Muscle of back (tissue), 13 donors: ENCODE measurements at places on chromosomes 11 and 22. TPM values are rescaled to one million over a fixed set of nuclear protein-coding genes. Genes with fewer than 3 reads are reported as not detected.
A peak's percentile ranks its signal among the peaks of the same experiment; 100 is the strongest.

GRCh38 chr22:19717691-19718455 lies 3.6 kb downstream of the SEPTIN5 start:
- DNase-seq, result peak; percentile 66

- no peak for DNase-seq
Measured at GRCh38 chr11:29606330-29607031, 410.3 kb downstream of the KCNA4 start.

DNA sequence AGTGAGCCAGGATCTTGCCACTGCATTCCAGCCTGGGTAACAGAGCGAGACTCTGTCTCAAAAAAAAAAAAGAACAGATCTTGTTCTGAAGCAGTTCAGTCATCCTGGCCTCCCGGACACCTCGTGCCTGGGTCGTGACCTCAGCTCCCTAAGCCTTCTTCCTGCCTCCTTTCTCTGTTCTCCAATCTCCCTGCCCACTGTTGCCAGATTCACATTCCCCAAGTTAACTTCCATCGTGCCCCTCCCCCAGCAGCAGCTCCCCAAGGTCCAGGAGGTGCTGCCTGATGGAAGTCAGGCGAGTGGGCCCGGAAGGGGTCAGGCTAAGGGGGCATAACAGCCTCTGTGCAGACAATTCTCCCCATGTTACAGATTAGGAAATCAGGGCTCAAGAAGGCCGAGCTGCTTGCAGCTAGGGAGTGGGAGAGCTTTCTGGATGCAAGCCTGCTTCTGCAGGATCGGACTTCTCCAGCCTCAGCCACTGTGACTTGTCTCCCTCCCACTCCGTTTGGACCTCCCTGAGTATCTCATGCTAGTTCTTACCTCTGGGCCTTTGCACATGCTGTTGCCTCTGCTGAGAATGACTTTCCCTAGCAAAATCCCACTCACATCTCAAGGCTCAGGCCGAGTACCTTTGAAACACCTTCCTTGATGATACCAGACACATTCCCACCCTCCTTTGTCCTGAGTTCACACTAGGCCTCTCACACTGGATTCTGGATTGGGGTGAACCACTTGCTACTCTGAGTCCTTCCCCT lies 14.3 kb upstream of the TMEM184B start:
- no peak for DNase-seq

B3GAT1 gene
- polyA plus RNA-seq, result 0.22 TPM

- DNase-seq, result no peak
Measured at GRCh38 chr22:47698906-47699305, 936.5 kb downstream of the TBC1D22A start.

POU2AF2 gene
- polyA plus RNA-seq, result not detected

- no peak for DNase-seq
Measured at GRCh38 chr11:79335681-79336080, 105.1 kb downstream of the TENM4 start.

NNMT gene
- 58.3 TPM for polyA plus RNA-seq

- no peak for DNase-seq
Measured at GRCh38 chr11:72582206-72583176, 91.7 kb downstream of the PDE2A start.

DNA sequence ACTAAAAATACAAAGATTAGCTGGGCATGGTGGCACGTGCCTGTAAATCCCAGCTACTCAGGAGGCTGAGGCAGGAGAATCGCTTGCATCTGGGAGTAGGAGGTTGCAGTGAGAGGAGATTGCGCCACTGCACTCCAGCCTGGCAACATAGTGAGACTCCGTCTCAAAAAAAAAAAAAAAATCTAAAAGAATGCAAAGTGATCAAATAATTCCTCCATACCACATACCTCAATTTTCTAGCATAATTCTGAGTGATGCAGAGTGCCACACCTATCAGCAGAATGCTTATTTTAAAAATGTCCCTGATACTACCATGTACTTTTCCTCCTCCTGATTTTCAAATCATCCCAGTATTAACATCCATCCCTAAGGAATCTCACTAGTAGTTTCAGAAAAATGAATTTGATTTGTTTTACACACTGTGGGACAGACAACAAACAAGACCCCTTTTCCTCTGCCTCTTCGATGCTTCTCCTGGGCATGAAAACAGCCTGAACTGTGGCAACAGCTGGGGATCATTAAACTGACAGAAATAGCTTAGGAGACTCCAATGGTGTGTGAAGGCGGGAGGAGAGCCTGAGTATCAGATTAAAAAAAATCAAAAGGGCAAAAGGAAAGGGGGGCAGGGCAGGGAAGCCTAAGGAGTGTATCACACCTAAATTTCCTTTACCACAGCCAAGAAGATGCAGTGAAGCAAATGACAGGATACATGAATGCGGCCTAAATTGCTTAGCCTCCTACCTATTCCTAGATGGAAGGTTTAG lies 114.7 kb downstream of the SGSM3 start:
- DNase-seq, result peak; percentile 64

- no peak for DNase-seq
Measured at GRCh38 chr11:71301858-71302533, 49.6 kb upstream of the SHANK2 start.

NAP1L4 gene
- polyA plus RNA-seq, result 108 TPM

KDM4E gene
- 0.16 TPM for polyA plus RNA-seq

THY1 gene
- 114 TPM for polyA plus RNA-seq

GRCh38 chr11:45772449-45772774 lies 32.5 kb upstream of the SLC35C1 start:
- DNase-seq, result no peak

GRCh38 chr11:66653123-66653522 lies 14.6 kb downstream of the RBM4 start:
- no peak for DNase-seq

SLC37A2 gene
- polyA plus RNA-seq, result 4.1 TPM

DNA sequence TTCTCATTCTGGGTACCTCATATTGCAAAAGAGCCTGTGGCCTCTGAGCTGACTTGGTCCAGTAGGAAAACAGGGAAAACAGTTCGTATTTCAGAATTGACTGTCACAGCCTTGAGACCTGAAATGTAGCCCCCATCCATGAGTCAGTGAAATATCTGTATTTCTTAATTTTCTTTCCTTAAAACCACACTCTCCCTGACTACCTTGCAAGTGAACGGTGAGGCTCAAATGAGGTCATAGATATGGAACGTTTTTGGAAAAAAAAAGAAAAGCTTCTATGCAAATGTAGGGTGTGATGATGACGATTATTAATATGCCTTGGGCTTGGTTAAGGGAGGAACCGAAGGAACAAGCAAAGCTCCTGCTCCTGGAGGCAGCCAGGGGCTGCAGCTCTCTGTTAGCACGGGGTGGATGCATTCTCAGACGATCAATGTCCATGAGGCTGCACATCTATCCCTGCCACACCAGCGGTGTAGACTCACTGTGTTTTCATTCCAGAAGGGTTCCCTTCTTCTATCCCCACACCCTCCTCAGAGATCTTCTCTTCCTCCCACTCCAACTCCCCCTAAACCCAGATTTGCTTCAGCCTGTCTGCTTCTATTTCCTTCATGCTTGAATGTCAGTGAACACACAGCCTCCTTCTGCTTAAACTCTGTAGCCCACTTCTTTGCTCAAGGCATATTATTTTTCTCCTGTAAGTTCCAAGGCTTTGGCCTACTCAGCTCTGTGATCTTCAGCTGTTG lies 29.2 kb upstream of the SCN3B start:
- no peak for DNase-seq

DNA sequence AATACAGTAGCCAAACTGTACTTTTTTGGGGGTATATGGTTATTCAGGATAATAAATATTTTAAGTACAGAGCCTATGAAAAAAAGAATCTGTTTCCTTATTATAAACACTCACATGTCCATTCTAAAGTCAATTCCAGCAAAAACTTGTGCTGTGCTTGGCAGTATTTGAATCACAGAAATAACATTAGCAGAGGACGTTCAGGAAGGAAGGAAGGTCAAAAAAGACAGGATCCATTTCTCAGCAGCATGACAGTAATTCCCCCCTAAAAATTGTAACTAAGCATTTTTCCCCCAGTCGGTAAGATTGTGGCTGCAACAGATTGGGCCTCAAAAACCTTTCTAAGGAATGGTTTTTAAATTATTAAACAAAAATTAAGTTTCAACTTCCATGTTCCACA lies 124.8 kb downstream of the ATG16L2 start:
- no peak for DNase-seq

GRCh38 chr11:36441610-36442208 lies 68.4 kb downstream of the TRAF6 start:
- no peak for DNase-seq

TSSK2 gene
- not detected for polyA plus RNA-seq

MRGPRE gene
- not detected for polyA plus RNA-seq

GRCh38 chr11:66494935-66495334 lies 14.7 kb downstream of the DPP3 start:
- DNase-seq, result no peak

GRCh38 chr22:19974268-19974861 lies 32.7 kb upstream of the TXNRD2 start:
- no peak for DNase-seq

DNA sequence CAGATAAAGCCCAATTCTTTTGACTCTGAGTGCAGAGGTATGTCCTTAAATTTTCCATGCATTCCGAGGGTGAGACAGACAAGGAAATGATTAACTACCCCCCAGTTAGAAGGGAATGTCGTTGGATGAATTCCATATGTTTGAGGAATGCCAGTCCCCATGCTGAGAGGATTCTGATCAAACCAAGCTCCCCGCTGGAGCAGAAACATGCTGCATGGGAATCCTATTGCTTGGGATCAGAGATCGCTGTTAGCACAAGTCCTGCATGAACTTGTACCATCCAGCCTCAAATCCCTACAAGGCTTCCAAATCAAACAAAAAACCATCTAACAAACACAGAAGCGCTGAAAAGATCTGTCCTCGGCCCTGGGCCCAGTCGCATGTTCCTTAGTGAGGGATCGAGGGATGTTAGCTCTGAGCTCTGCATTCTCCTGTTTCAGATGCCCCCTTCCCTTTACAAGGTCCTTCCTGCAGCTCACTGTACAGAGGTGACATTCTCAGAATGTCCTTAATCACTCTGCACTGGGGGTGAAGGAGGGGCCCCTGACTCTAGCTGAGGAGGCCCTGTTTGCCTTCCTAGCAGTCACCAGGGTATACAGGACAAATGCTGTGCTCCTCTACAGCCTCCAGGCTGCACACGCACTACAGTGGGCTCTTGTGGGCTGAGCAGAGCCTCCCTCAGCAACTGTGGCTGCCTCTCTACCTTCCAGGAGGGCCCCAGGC lies 353.4 kb downstream of the TENM4 start:
- DNase-seq, result peak; percentile 43

GRCh38 chr11:61509043-61510029 lies 787 bp downstream of the LRRC10B start:
- peak; percentile 94 for DNase-seq

CD6 gene
- polyA plus RNA-seq, result 0.67 TPM

GRCh38 chr11:69142895-69143294 lies 12.8 kb upstream of the SMIM38 start:
- DNase-seq, result no peak

- no peak for DNase-seq
Measured at GRCh38 chr11:45331839-45332238, 45.7 kb upstream of the SYT13 start.

DNA sequence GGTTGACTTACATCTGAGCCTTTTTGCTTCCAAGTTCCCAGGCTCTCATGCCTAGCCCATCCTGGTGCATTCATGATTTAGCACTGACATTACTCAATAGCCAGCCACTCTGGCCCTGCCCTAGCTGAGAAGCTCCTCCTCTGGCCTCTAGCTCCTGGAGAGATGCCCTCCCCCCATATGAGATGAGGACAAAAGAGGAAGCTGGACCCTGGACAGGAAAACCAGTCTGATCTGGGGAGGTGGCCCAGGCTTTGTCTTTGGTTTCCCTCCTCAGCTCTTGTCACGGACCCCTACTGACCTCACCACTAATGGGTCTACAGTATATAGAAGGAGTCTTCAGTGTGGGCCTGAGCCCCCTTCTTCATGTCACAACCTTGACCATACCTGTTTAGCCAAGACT lies 3.0 kb downstream of the RHOG start:
- DNase-seq, result no peak

GRCh38 chr11:121802542-121802941 lies 313.5 kb downstream of the BLID start:
- DNase-seq, result peak; percentile 92

- no peak for DNase-seq
Measured at GRCh38 chr11:133347988-133348387, 184.3 kb downstream of the OPCML start.

DNA sequence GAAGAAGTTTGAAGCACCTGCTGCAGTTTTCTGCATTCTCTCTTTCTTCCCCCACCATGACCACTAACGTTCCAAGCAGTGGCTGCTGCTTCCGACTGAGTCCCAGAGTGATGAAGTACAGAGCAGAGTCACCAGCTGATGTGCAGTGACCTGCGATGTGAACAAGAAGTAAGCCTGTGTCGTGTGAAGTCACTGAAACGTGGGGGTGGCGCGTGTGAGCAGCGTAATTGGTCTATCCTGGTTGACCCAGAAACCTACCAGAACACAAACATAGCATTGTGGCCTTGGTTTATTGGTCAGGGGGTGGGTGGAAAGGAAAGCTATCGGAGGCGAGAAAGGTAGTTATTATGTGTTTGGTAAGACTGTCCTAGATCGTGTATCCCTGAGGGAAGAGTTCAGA lies 3.5 kb downstream of the KRTAP5-7 start:
- DNase-seq, result no peak

PATE2 gene
- not detected for polyA plus RNA-seq

MMP12 gene
- not detected for polyA plus RNA-seq

NUDT22 gene
- polyA plus RNA-seq, result 17.7 TPM

LDHAL6A gene
- polyA plus RNA-seq, result 0.13 TPM

HBD gene
- polyA plus RNA-seq, result not detected

TRIM6 gene
- 1.6 TPM for polyA plus RNA-seq

- no peak for DNase-seq
Measured at GRCh38 chr11:69494851-69495250, 13.4 kb downstream of the LINC01488 start.

CEND1 gene
- polyA plus RNA-seq, result 0.61 TPM

GSTT2B gene
- polyA plus RNA-seq, result 33.9 TPM

- DNase-seq, result no peak
Measured at GRCh38 chr11:78140392-78141077, 1.1 kb upstream of the ALG8 start.

FAM180B gene
- 2.3 TPM for polyA plus RNA-seq

- no peak for DNase-seq
Measured at GRCh38 chr11:125621995-125622394, 3.0 kb upstream of the CHEK1 start.

- no peak for DNase-seq
Measured at GRCh38 chr22:38259370-38259769, 13.4 kb downstream of the TMEM184B start.

- no peak for DNase-seq
Measured at GRCh38 chr22:42306010-42306409, 35.6 kb upstream of the TCF20 start.

SOX6 gene
- polyA plus RNA-seq, result 27.8 TPM

- no peak for DNase-seq
Measured at GRCh38 chr11:2256951-2257700, 13.3 kb downstream of the ASCL2 start.
